Activated T-helper 2 cell treated with anti-CD3 and anti-CD28 coated beads, Interferon-gamma antibody, Interleukin-2, Interleukin-4, amounts not matched to agents 10 μg/mL and 5 μg/mL and 100 μg/mL, durations not matched to agents 14 hours and 24 hours and 36 hours (primary cell): ENCODE measurements at places on chromosomes 2 and 18. TPM values are rescaled to one million over a fixed set of nuclear protein-coding genes. Genes with fewer than 3 reads are reported as not detected.

GRCh38 chr2:101337877-101338276 lies 29.4 kb upstream of the RNF149 start:
- H3K27me3 ChIP-seq, result peaks cover 2% of the 10 kb centered on the region

DNA sequence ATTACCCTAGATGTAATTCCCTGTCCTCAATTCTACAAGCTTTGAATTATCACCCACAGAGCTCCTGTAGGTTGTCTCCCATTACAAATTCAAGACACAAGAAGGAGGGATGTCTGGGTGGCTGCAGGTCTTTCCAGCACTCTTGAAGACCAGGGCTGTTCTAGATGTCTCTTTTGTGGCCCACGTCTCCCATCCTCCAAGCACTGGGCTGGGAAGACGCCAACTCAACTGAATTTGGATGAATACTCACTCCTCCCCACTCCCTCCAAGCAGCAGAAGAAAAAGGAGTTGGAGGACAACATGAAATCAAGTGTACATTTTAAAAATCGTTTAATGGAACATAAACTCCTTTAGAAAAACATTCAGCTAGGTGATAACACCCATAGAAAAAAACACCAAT lies 31.2 kb downstream of the SMAD7 start:
- no peak for DNase-seq
- peaks cover 36% of the 10 kb centered on the region for H3K36me3 ChIP-seq
- no peak overlapping the region for H3K27ac ChIP-seq
- no peaks in the 10 kb centered on the region for H3K27me3 ChIP-seq
- peaks cover 35% of the 10 kb centered on the region for H3K4me1 ChIP-seq

- H3K4me3 ChIP-seq, result no peak overlapping the region
- no peak overlapping the region for H3K27ac ChIP-seq
- DNase-seq, result no peak
- H3K4me1 ChIP-seq, result no peaks in the 10 kb centered on the region
- peaks cover 7% of the 10 kb centered on the region for H3K27me3 ChIP-seq
Measured at GRCh38 chr2:12231288-12231687, 484.9 kb downstream of the LPIN1 start.

- no peak overlapping the region for H3K27ac ChIP-seq
- DNase-seq, result no peak
- peaks cover 3% of the 10 kb centered on the region for H3K4me1 ChIP-seq
- H3K36me3 ChIP-seq, result no peaks in the 10 kb centered on the region
- no peaks in the 10 kb centered on the region for H3K27me3 ChIP-seq
- no peak overlapping the region for H3K4me3 ChIP-seq
Measured at GRCh38 chr2:239818086-239818485, 207.1 kb downstream of the NDUFA10 start.

DNA sequence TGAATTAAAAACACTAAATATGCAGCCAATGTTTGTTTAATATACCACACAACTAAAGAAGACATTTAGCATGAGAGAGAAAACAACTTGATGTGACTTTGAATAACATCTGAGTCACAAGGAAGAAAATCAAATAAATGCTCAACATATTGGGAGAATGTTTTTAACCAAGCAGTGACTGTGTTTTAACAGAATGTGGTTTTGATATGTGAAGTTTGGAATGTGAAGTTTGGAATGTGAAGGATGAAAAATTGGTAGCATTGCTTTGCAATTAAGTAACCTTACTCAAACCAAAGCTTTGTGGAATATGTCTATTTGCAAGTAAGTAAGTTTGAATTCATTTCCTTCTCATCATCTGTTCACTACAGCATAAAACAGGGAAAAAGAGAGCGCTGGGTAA lies 128.2 kb upstream of the DNAJC10 start:
- H3K36me3 ChIP-seq, result no peaks in the 10 kb centered on the region
- DNase-seq, result no peak
- H3K4me3 ChIP-seq, result no peak overlapping the region
- H3K27me3 ChIP-seq, result no peaks in the 10 kb centered on the region
- H3K4me1 ChIP-seq, result no peaks in the 10 kb centered on the region

GRCh38 chr2:127671557-127672302 lies 3.6 kb downstream of the LIMS2 start:
- no peak overlapping the region for H3K4me3 ChIP-seq
- peaks cover 3% of the 10 kb centered on the region for H3K4me1 ChIP-seq
- no peaks in the 10 kb centered on the region for H3K36me3 ChIP-seq
- no peak for DNase-seq

The RAB3GAP1 gene
- 26.6 and 30.8 TPM in 2 replicates for total RNA-seq

The SH3YL1 gene
- total RNA-seq, result 34.7 and 37.1 TPM in 2 replicates

The ANKRD62 gene
- total RNA-seq, result not detected in 2 replicates

The DNAJC10 gene
- 63.5 and 64.6 TPM in 2 replicates for total RNA-seq

The SPIRE1 gene
- 16.5 and 19.0 TPM in 2 replicates for total RNA-seq

The KYNU gene
- 0.11 TPM in 1 of 2 replicates, not detected in the other for total RNA-seq
